ENCODE measurements at places on chromosomes 5 and 9. TPM values are rescaled to one million over a fixed set of nuclear protein-coding genes. Genes with fewer than 3 reads are reported as not detected.

Gene SEMA4D
- total RNA-seq = 370 TPM

Gene FBP2
- total RNA-seq = not detected

Gene SLC27A6
- total RNA-seq = not detected

Gene MLANA
- not detected for total RNA-seq

Gene IGIP
- total RNA-seq = 7.3 TPM

Gene GOLM1
- 1.9 TPM for total RNA-seq

Gene DBH
- not detected for total RNA-seq

DNA sequence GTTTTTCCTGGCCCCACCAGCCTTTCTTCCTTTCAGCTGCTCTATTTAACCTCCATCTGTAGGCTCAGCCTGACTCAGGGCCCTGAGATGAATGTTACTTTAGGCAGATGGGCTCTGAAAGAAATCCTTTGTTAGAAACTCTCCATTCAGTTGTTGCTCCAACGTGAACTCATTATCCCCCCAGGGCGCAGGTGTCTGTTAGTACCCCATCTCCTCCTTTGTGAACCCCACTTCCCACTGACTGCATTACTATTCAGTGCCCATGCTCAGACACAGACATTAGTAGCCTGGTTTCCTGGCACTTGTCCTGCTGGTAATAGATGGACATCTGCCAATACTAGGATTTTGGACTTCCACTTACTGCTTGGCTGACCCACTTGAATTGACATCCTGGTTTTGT, 1271.6 kb downstream of the PTPRD start:
- no peaks in the 10 kb centered on the region for H3K27me3 ChIP-seq
- H3K4me3 ChIP-seq = no peak overlapping the region
- no peak overlapping the region for H3K27ac ChIP-seq
- DNase-seq = no peak
- H3K4me1 ChIP-seq = no peaks in the 10 kb centered on the region

DNA sequence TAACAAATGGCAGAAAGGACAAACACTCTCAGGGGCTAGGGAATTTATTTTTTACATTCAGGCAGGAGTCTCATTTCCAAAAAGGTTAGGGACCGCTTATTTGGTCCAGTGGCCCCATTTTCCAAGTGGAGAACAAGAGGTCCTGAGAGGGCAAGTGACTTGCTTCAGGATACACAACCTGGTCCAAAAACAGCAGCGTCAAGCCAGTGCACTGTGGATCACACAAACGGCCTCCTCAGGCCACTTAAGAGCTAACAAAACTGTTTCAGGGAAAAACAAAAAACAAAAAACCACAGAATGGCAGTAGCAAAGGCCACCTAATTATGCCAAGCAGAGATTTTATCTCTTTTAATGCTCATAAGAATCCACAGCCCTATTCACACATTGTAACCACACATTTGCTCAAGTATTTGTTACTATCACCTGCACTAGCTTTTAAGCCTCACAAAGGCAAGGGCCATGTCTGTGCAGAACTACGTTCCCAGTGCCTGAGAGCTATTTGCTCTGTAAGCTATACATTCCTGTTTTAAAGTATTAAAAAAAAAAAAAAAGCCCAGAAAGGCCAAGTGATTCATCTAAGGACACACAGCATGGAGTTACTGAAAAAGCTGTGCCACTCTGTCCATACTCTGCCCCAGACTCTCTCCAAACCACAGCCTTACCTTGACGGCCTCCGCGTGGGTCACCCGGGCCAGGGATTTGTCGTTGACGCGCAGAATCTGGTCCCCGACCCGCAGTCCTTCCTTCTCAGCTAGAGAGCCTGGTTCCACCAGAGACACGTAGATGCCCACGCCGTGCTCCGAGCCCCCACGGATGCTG, 1.5 kb downstream of the WHRN start:
- peak overlapping the region; percentile 13 for H3K4me3 ChIP-seq

GRCh38 chr9:5629312-5630080, 589 bp downstream of the RIC1 start:
- H3K4me3 ChIP-seq = peak overlapping the region; percentile 99
- peaks cover 11% of the 10 kb centered on the region for H3K36me3 ChIP-seq
- H3K27me3 ChIP-seq = no peaks in the 10 kb centered on the region
- peak overlapping the region; percentile 98 for H3K27ac ChIP-seq
- DNase-seq = no peak

- H3K27ac ChIP-seq = no peak overlapping the region
- no peaks in the 10 kb centered on the region for H3K36me3 ChIP-seq
- no peak overlapping the region for H3K4me3 ChIP-seq
- DNase-seq = no peak
Measured at GRCh38 chr9:35553670-35554543, 51.2 kb upstream of the TESK1 start.

DNA sequence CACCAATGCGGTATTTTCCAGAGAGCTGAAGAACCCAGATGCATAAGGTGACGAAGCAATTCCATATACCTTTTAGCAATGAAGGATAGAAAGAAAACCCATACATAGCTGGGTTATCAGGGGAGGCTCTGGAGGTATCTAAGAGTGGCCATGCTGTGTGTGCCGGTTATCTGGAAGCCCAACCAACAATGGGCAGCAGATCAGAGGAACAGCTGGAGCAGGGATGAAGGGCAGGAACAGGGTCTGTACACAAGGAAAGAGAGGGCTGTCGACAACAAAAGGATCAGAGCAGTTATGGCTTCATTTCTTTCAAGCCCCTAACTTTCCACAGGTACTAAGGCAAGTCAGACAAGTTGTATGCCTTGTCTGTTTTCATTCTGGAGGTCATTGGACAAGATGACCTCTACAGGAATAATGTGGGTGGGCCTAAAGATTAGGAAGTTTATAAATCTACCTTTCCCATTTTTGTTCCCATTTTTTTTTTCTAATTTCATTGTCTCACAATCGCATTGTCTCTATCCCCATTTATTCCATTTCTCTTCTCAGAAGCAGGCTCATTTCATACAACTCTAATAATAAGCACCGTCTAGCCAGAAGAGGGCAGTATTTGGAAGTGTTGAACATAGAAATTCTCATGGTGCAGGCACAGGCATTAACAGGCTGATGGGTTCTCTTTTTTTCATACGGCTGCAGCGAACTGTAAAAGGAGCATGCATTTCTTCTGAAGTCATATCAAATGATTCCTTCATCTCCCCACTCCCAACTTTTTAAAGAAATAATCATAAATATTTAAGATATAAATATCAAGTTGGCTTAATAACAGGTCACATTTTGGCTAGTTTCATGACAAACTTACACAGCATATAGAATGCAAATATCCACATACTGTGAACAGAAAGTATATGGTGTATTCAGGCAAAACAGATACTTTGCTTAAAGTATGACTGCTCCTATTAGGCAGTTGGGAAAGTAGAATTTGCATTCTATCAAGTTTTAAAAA, 63.5 kb downstream of the ZNF474 start:
- no peak overlapping the region for H3K27ac ChIP-seq
- no peaks in the 10 kb centered on the region for H3K36me3 ChIP-seq
- no peak overlapping the region for H3K4me3 ChIP-seq
- H3K4me1 ChIP-seq = peaks cover 2% of the 10 kb centered on the region
- no peak for DNase-seq

- H3K36me3 ChIP-seq = no peaks in the 10 kb centered on the region
- H3K27me3 ChIP-seq = peaks cover 30% of the 10 kb centered on the region
- H3K4me3 ChIP-seq = no peak overlapping the region
Measured at GRCh38 chr5:180206993-180207392, 2.0 kb downstream of the RASGEF1C start.

- H3K4me3 ChIP-seq = no peak overlapping the region
- no peak for DNase-seq
- peaks cover 14% of the 10 kb centered on the region for H3K4me1 ChIP-seq
- no peaks in the 10 kb centered on the region for H3K36me3 ChIP-seq
- H3K27ac ChIP-seq = no peak overlapping the region
Measured at GRCh38 chr5:107574287-107574686, 96.5 kb downstream of the EFNA5 start.

DNA sequence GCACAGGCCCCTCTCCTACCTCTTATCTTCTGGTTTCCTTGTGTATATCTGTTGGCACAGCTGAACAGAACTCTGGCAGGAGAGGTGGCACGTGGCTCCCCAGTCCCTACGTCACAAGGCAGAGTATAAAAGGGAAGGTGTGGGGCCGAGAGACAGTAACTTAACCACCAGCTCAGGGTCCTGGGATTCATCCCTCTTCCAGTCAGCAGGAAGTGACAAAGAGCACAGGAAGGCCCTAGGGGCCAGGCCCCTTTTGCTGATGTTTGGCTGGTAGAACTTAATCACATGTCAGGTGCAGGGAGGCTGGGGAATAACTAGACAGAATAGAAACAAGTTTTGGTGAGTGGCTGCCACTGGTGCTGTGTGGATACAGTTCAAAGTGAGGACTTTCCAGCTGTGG, 4.5 kb upstream of the ICE1 start:
- peaks cover 3% of the 10 kb centered on the region for H3K36me3 ChIP-seq
- DNase-seq = no peak
- H3K27ac ChIP-seq = no peak overlapping the region
- H3K27me3 ChIP-seq = no peaks in the 10 kb centered on the region
- peaks cover 15% of the 10 kb centered on the region for H3K4me1 ChIP-seq

GRCh38 chr9:5735072-5735471, 97.8 kb downstream of the ERMP1 start:
- DNase-seq = no peak
- H3K36me3 ChIP-seq = peaks cover 36% of the 10 kb centered on the region
- no peak overlapping the region for H3K4me3 ChIP-seq
- no peaks in the 10 kb centered on the region for H3K27me3 ChIP-seq

DNA sequence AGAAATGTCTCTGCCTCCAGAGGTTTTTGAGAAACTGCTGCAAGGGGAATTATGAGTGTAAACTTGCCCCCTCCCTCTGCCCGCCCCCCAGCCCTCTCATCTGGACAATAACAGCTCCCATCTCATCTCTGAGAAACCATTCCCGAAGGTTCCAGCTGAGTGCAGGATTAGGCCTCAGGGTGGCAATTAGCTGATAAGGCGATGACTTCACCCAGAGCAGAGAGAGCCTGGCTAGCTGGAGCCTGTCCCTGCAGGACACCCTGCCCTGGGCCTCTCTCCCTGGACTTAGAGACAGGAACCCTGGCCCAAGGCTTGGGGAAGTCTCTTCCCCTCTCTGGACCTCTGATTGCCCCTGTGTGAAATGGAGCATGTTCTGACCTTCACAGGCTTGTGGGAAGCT, 45.7 kb upstream of the HAND1 start:
- peaks cover 43% of the 10 kb centered on the region for H3K27me3 ChIP-seq
- peaks cover 2% of the 10 kb centered on the region for H3K4me1 ChIP-seq

- DNase-seq = no peak
- no peak overlapping the region for H3K4me3 ChIP-seq
- H3K27ac ChIP-seq = no peak overlapping the region
- no peaks in the 10 kb centered on the region for H3K27me3 ChIP-seq
Measured at GRCh38 chr5:133327946-133328401, 276.2 kb downstream of the HSPA4 start.

DNA sequence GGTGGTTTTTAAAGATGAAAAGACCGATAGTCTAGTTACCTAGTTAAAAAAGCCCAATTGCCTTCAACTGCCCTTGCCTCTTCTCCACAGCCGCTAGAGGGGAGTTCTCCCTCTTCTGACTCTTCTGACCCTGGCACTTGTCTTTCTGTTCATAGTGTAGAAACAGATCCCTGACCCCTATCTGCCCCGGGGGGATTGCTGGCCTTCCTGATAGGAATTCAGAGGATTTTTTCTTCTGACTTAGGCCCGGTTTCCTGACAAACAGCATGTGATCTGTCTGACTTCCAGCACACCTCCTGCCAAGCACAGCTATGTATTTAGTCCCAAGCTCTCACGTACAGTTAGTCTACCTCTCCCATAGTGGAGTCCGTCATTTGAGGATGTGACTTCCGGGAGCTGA, 5.0 kb upstream of the TMEM268 start:
- H3K4me3 ChIP-seq = no peak overlapping the region
- no peak for DNase-seq
- H3K4me1 ChIP-seq = peaks cover 17% of the 10 kb centered on the region
- no peak overlapping the region for H3K27ac ChIP-seq

DNA sequence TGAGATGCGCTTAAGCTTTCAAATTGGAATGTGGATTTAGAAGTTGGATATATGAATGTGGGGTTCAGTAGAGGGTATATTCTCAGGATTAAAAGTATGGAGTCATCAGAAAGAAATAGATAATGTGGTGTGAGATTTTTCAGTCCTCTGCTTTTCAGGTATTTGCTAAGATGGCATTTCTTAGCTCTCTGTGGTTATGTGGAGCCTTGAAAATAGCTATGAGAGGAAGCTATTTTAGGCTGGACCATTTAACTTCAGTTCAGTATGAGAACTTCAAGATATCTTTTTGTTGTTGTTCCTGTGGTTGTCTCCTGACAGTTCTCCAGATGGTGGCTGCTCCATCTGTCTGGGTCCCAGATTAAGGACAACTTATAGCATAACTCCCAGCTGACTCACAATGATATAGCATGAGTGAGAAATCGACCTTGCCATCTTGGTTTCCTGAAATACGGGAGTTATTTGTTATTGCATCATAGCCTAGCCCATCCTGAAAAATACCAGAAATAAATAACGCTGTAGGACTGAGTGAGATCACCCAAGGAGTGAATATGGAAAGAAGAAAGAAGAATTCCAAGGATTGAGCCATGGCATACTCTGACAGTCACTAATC, 461.5 kb downstream of the ANXA1 start:
- H3K4me1 ChIP-seq = no peaks in the 10 kb centered on the region
- H3K27me3 ChIP-seq = no peaks in the 10 kb centered on the region
- no peak overlapping the region for H3K4me3 ChIP-seq
- no peak for DNase-seq
- H3K36me3 ChIP-seq = no peaks in the 10 kb centered on the region

- H3K27me3 ChIP-seq = peaks cover 4% of the 10 kb centered on the region
- H3K27ac ChIP-seq = no peak overlapping the region
- H3K36me3 ChIP-seq = no peaks in the 10 kb centered on the region
Measured at GRCh38 chr9:105681313-105681712, 13.0 kb upstream of the TMEM38B start.

DNA sequence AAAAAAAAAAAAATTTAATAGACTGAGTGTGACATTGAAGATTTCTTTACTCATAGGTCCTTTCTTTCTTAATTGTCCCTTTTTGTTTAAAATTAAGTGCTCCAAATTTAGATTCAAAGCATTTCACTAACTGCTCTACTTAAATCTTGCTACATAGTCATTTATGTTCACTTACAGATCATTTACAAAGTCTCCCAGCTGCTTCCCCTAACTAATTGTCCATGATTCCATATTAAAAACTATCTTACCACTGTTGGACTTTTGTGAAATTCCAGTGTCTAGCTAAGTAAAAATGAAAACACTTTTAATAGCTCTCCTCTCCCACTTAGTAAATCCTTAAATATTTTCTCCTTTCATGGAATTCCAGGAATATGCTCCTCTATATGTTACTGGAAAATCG, 850.5 kb downstream of the NR2F1-AS1 start:
- no peak for DNase-seq
- no peaks in the 10 kb centered on the region for H3K36me3 ChIP-seq
- no peaks in the 10 kb centered on the region for H3K27me3 ChIP-seq
- no peak overlapping the region for H3K27ac ChIP-seq
- H3K4me1 ChIP-seq = no peaks in the 10 kb centered on the region

- no peaks in the 10 kb centered on the region for H3K27me3 ChIP-seq
- peaks cover 10% of the 10 kb centered on the region for H3K36me3 ChIP-seq
- peaks cover 17% of the 10 kb centered on the region for H3K4me1 ChIP-seq
- no peak overlapping the region for H3K27ac ChIP-seq
- no peak overlapping the region for H3K4me3 ChIP-seq
Measured at GRCh38 chr5:139378941-139379361, 4.1 kb downstream of the SLC23A1 start.
